NCI-H526 treated with DMSO at 0.1 percent for 48 hours (cell line): ENCODE measurements at places on chromosomes 16 and 17.

- no peak for DNase-seq
Measured at GRCh38 chr17:71503710-71504465, 616.9 kb upstream of the SOX9 start.

- no peak for DNase-seq
Measured at GRCh38 chr17:52106072-52106471, 52.4 kb downstream of the CA10 start.

DNA sequence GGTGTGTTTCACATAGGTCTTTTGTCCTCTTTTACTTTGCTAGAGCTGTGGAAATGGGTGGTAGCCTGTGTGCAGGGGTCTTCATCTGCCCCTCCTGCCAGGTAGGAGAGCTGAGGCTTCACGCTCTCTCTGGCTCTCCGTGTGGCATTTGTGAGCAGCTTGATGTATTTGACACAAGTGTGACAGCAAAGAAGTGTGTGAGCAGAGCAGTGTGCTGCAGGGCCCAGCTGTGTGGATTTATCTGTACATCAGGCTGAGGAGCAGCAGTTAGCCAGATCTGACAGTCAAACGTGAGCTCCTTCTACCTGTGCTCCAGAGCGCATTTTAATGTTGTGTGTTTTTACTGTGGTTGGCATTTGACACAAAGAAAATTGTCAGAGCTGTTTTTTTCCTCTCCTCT lies 101.8 kb downstream of the FTO start:
- DNase-seq, result peak; percentile 10

- peak; percentile 94 for DNase-seq
Measured at GRCh38 chr17:30336369-30337171, 2.7 kb upstream of the TMIGD1 start.

DNA sequence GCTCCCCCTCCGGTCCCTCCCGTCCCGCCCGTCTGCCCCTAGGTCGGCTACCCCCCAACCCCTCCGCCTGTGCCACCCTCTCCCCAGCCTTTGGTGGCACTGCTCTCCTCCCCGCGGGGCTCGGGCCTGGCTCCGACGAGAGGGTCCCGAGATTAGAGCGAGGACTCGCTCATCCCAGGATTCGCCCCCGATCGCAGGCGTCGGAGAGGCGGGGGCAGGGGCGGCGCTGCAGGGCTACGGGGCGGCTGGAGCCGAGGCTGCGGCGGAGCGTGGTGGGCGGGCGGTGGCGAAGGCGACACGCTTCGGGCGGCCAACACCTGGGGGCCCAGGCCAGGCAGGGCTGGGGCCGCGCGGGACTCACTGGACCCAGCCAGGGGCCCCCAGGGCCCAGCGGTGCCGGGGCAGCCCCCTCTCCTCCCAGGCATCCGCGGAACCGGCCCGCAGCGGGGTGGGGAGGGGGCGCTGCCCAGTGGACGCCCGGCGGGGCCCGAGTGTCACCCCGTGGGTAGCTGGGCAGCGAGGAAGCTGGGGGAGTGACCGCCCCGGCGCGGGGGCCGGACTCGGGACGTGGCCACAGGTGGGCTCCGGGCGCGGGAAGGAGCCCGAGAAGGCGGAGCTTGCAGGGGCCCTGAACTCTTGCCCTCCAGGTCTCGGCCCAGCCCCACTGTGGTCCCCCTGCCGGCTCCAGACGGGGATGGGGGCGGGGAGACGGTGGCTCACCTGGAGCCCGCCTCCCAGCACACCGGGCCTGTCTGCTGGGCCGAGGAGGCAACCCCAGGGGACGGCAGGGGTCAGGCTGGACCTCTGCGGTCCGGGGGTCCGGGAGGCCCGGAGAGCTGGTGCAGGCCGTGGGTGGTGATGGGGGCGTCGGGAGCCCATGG lies 1.5 kb downstream of the MGAT5B start:
- no peak for DNase-seq

DNA sequence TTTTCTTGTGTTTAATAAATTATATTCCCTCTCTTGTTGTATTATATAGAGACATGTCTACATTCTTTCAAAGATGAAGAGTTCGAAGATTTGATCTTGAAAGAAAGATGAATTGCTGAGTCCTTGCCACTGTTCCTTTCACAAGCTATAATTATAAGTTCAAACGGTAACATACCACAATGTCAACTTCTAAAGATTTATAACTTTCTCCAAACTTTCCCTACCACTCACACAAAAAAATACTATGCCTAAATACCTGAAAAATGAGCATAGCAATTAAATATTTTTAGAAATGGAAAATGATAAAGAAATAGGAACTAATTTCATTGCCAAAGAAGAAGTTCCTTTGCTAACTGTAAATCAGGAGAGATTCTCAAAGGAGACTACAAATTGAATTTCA lies 50.6 kb downstream of the BRIP1 start:
- no peak for DNase-seq

GRCh38 chr17:66636111-66636510 lies 198.8 kb upstream of the CACNG5 start:
- DNase-seq, result no peak

DNA sequence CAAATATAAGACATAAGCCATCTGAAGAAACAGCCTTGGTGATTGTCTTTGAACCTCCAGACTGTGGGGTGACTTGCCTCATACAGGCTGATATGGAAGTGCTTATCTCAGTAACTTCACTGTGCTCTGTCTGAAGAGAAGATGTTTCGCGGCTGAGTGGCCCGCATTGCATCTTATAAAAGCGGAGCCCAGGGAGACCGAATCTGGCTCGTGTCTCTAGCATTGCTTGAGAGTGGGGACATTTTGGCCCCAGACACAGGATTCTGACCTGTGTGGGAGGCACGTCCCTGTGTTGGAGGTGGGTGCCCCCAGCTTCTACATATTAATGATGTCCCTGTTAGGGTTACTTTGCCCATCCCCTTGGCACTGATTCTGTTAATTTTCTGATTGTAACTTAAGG lies 66.4 kb downstream of the METRNL start:
- DNase-seq, result no peak

- DNase-seq, result no peak
Measured at GRCh38 chr17:15398736-15399331, 57.4 kb upstream of the TEKT3 start.

GRCh38 chr16:78428193-78428592 lies 328.7 kb downstream of the WWOX start:
- no peak for DNase-seq

GRCh38 chr17:65311261-65311660 lies 174.1 kb downstream of the RGS9 start:
- DNase-seq, result no peak

GRCh38 chr16:30113711-30114333 lies 485 bp upstream of the GDPD3 start:
- DNase-seq, result no peak

DNA sequence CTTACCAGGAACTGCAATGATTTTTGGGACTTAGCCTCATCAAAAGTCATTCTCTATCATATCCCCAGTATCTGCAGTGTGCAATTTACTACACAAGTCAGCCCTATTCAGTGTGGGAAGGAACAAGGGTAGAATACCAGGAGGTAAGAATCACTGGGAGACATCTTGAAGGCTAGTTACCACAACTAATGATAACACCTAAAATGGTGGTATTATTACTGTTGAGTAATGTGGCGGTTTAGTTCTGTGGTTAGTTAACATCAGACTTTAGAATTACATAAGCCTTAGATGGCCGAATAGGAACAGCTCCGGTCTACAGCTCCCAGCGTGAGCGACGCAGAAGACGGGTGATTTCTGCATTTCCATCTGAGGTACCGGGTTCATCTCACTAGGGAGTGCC lies 567.9 kb upstream of the CDH11 start:
- no peak for DNase-seq

DNA sequence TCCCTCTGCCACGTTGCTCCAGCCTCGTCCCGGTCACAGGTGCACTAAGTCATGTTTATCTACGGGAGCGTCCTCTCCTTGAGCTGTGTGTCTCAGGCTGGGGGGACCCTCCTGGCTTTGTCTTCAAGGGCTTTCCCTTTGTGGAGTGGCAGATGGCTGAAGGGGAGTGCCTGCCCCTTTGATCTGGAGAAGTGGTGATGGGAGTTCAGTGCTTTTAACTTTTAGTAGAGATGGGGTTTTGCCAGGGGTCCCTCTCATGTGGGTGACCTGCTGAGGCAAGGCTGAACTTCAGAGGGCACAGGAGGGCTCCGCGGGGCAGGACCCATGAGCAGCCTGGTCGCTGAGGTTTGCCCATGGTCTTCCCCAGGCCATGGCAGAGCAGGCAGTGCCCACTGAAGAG lies 73.1 kb upstream of the CDC42EP4 start:
- no peak for DNase-seq

GRCh38 chr16:11236461-11237254 lies 19.3 kb downstream of the SOCS1 start:
- DNase-seq, result no peak

GRCh38 chr17:27944546-27945332 lies 51.6 kb upstream of the LYRM9 start:
- DNase-seq, result peak; percentile 32

DNA sequence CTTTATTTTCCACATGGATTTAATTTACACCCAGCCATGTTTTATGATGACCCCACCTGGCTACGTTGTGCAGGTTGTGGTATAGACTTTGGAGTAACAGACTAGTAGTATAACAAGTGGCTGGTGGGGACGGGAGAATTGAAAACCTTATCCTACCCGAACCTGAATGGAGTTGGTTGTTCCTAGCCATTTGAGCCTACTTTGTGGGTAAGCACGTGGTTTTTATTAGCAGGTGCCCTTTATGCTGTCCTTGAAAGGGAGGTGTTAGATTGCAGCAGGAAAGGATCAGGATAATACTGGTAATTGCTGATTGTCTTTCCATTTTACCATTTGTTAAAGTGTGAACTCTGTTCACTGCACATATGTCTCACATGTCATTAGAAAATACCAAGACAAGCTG lies 31.9 kb upstream of the PHAF1 start:
- no peak for DNase-seq

GRCh38 chr17:69314246-69315065 lies 12.5 kb downstream of the ABCA5 start:
- no peak for DNase-seq

DNA sequence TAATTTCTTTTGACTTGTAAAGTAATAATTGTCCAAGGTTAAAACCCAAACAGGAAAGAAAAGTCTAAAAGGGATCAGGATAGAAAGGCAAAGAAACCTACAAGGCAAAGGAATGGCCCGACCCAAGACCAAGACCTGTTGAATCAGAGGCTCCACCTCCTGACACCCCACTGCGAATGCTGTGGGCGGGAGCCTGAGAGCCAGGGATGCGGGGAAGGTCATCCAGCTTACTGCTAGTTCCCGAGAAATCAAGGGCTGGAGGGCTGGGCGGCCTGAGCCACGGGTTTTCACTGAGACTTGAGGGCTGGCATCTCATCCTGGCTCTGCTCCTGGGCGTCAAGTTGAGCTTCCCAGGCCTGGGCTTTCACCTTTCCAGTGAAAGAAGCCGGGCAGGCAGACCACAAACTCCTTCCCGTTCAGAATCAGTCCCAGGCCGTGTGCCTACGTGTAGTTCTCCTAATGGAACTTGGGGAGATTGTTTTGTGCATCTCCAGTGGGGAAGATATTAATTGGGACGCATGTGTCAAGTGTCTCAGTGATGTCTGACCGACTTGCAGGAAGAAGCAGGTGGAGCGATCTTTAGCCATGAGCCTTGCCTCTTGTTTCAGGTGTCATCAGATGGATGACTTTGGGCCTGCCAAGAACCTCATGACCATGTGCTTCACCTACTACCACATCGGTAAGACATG lies 36.9 kb downstream of the CIBAR2 start:
- DNase-seq, result no peak

DNA sequence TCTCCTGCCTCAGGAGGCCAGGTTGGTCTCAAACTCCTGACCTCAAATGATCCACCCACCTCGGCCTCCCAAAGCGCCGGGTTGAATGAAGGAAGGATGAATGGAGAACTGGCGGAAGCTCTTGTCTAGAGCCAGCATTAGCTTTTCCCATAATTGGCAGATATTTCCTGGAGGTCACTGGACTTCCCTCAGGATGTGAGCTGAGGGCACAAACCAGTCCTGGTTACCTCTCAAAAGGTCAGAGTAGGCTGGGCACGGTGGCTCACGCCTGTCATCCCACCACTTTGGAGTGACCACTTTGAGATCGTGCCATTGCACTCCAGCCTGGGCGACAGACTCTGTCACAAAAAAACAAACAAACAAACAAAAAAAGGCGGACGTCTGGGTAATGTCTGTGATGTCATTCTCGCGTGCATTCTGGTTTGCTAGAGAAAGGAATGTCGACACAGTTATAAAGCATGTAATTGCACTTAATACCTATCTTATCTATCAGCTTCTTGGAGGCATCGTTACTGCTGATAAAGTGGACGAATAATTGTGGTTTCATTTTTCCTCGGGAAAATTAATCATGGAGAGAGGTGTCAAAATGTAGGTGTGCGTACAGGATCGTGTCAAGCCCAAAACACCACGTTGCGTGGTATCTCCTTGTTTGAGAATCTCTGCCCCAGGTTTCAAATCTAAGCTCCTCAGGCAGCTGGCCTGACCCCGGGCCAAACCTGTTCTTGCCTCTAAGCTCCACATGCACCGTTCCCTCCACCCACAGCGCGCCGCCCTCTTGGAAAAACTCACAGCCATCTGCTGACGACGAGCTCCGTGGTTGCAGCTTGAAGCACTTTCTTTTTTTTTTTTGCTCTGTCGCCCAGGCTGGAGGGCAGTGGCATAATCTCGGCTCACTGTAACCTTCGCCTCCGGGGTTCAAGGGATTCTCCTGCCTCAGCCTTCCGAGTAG lies 6.4 kb upstream of the CRK start:
- no peak for DNase-seq

DNA sequence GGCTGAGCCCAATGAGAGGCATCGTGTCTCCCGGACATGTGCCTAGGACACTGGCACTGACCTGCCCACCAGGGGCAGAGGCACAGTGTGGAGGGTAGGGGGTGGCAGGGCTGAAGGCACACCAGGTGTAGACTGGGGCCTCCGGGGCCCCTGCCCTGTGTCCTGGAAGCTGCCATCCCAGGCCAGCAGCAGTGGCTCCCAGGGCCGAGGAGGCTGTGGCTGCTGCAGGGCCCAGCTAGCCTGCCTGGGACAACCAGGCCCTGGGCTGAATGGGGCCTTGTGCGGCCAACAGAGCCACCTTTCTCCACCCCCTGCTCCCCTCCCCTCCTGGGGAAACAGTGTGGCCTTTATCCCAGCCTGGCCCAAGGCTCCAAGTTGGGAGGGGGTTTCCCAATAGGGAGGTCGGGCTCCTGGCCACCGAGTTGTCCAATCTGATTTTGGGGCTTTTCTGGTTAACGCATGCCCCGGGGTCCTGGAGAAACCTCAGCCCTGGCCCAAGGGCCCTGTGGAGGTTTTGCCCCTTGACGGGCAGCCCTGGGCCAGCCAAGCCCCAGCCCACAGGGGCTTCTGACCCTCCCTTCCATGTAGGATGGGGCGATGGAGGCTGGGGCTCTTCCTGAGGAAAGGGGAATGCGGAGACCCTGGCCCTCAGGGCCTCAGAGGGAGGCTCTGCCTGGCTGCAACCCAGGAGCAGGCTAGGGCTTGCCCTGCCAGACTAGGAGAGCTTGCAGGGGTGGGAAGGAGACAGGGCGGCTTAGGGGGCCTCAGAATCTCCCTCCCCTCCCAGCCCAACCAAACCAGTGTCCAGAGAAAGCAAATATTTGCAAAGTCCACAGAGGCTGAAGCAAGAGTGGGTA lies 4.2 kb downstream of the MTSS2 start:
- no peak for DNase-seq

GRCh38 chr16:48526058-48526957 lies 83.7 kb downstream of the N4BP1 start:
- peak; percentile 37 for DNase-seq
